Stimulated activated CD8-positive, alpha-beta memory T cell treated with anti-CD3 and anti-CD28 coated beads, Interleukin-4, amount 100 ng/mL, for 24 hours (primary cell): ENCODE measurements at places on chromosomes 4 and X.

DNA sequence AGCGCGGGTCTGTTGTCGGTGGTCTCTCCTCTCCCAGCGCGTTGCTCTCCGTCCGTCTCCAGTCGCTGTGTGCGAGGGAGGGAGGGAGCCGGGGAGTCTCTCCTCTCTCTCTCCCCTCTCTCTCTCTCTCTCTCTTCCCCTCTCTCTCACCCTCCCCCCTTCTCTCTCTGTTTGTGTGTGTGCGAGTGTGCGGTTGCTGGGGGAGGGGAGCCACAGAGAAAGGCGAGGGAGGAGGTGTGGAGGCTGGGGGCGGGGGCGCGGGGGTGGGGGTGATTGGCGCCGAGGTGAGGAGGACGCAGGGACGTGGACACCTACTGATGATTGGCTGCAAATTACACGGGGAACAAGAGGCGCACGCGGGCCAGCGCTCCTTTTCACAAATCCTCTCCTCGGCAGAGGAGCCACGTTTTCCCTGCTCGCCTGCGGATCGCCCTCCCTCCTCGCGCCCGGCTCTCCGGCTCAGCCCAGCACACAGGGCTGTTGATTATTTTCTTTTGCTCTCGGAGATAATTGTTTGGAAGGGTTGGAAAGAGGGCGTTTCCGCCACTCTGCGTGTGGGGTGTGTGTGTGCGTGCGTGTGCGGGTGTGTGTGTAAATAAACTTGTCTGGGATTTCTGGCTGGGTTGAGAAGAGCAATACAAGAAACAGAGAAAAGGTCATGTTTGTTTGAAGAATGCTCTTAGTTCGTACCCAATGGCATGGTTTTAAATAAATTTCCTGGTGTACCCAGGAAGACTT lies at the start of gene CXXC4:
TSS of gene CXXC4 (minus strand) at position 73 of the 738 bp plus-strand sequence. CDS start 3,092 bp downstream, outside the sequence.
- no peak for DNase-seq

DNA sequence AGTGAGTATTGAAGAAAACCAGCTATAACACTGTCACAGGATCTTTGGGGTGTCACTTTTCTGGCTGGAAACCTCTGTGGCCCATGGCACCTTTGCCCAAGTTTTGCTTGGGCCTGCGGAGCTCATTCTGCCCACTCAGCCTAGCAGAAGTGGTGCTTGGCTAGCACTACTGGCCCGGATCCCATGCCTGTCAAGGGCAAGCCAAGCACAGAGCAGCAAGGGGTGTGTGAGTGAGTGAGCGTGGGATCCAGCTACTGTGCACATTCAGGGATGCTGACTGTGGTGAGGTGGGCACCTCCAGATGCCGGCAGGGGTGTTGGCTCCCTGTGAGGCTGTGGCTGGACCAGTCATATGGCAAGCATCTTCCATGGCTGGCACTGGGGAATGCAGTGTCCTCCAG lies 55.4 kb upstream of the RASGEF1B start:
- no peak for DNase-seq

GRCh38 chrX:139738581-139738980 lies 30.6 kb upstream of the MCF2 start:
- no peak for DNase-seq

DNA sequence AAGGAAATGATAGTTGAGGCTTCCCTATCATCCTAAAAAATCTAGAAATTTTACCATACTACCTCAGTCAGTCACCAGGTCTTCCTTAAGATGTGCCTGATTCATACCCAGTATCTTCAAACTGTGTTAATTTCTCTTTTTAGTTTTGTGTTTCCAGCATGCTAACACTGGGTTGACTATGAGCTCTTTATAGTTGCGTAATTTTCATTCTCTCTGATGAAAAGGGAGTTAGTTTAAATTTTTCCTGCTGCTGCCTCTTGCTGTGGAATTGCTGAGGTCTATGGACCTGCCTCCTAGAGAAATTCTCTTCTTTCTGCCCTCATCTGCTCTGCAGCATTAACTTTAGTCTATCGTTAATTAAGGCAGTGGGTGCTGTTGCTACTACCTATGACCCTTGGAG lies 66.6 kb downstream of the BANK1 start:
- DNase-seq, result no peak

- DNase-seq, result no peak
Observed at GRCh38 chr4:176054942-176055341, 10.7 kb upstream of the WDR17 start.

DNA sequence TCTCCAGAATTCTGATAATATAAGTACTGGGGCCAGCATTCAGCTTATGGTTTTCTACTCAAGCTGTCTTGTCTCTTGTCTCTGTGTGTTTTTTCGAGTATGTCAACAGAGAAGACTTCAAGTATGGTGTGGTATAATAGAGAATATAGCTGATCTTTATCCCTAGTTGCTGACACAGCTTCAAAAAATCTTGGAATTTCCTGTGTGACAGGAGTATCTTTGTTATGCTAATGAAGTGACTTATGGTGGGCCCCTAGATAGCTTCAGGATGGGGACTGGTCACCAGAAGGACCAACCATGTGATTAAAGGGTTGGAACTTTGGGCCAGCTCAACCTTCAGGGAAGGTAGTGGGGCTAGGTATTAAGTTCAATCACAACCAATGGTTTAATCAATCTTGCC lies 2.9 kb downstream of the GPRASP3 start:
- no peak for DNase-seq

DNA sequence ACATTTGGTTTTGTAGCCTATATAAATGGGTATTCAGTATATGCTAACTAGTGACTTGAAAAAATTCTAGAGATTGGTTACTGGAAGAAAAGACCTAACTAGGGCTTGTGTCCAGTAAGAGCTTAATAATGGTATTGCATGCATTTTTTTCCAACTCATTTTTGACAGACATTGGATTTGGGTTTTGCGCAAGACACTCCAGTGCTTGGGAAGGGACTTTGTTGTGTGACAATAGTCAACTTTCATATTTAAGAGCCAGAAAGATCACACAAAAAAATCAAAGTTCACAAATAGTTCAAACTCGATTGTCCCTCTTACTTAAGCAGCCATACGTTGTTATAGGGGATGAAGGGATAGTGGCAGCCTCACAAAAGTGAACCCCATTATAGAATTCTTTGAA lies 1.2 kb upstream of the HSD17B11 start:
- DNase-seq, result no peak
